Stimulated activated CD4-positive, alpha-beta T cell treated with anti-CD3 and anti-CD28 coated beads, TNF-alpha, amount 100 ng/mL, for 24 hours (primary cell): ENCODE measurements at places on chromosomes 5 and 9.

DNA sequence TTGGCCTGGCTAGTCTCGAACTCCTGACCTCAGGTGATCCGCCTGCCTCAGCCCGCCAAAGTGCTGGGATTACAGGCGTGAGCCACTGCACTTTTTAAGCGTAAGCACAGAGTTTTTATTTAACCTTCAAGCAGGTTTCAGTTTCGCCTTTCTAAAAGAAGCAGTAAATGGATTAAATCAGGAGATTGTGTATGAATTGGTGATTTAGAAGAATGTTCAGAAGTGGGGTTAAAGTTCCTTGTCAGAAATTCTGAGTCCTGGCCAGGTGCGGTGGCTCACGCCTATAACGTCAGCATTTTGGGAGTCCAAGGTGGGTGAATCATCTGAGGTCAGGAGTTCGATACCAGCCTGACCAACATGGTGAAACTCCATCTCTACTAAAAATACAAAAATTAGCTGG lies 12.2 kb downstream of the HSPA4 start:
- no peak for DNase-seq

DNA sequence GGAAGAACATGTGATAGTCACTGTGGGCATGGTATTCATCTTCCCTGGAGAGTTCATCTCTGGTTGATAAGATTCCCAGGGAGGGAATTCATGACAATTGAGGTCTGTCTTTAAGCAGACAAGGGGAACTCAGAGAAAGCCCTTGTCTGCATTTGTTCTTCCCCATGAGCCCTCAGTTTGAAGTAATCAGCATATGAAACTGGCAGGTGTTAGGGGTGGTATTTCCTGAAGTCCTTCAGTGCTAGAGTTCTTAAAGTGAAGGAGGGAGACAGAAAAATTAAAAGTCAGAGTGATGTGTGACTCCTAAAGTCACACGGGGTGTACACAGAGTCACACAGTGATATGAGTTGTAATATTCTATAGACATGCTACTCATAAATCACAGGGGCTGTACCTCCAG lies 60.6 kb upstream of the SYK start:
- no peak for DNase-seq

DNA sequence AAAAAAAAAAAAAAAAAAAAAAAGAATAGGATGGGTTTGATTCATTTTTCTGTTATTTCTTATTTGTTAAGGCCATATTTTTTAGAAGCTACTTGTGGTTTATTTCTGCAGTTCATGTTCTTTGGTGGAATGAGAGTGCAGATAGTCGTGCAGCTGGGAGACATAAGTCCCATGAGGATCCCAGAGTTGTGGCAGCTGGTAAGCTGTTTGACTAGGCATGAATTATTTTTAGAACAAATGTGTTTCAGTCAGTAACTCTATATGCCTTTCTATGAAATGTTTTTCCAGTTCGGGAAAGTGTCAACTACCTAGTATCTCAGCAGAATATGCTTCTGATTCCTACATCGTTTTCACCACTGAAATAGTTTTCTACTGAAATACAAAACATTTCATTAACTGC lies 5.0 kb upstream of the NIPSNAP3B start:
- DNase-seq = no peak

DNA sequence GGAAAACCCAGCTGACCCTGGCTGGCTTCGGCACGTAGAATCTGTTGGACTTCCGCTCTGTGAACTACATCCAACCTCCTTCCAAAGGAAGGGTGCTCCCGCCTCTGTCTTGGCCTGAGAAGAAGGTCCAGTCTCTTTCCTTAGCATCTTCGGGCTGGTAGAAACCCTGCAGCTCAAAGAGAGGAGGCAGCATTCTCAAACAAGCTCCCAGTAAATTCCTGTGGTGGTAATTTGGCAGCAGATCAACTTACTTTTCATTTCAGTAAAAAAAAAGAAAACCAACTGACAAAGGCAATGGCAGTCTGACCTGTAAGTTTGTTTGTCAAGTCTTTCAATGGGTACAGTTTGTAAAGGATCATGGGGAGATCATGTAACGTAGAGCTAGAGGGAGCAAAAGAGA lies 176.7 kb downstream of the MED10 start:
- DNase-seq = no peak

DNA sequence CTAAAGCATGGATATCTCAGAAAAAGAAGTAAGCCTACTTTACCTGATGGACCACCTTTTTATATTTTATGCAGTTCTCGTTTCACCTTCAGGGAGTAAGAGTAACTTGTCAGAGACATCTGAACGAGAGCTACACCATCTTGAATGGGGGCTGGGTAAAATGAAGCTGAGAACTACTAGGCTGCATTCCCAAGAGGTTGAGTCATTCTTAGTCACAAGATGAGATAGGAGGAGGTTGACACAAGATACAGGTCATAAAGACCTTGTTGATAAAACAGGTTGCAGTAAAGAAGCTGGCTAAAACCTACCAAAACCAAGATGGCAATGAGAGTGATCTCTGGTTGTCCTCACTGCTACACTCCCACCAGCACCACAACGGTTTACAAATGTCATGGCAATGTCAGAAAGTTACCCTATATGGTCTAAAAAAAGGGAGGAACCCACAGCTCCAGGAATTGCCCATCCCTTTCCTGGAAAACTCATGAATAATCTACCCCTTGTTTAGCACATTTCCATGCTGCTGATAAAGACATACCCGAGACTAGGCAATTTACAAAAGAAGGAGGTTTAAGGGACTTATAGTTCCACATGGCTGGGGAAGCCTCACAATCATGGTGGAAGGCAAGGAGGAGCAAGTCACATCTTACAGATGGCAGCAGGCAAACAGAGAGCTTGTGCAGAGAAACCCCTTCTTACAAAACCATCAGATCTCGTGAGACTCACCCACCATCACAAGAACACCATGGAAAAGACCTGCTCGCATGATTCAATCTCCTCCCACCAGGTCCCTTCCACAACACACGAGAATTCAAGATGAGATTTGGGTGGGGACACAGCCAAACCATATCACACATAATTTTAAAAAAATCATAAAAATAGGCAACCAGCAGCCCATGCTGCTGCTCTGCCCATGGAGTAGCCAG lies 62.5 kb downstream of the GIN1 start:
- DNase-seq = no peak

GRCh38 chr9:132006677-132007370 lies 72.8 kb downstream of the MED27 start:
- peak; percentile 18 for DNase-seq

GRCh38 chr9:111529787-111530186 lies 4.8 kb downstream of the ZNF483 start:
- no peak for DNase-seq

- DNase-seq = no peak
These were observed 62.1 kb upstream of the RXRA start for GRCh38 chr9:134264169-134264568.

DNA sequence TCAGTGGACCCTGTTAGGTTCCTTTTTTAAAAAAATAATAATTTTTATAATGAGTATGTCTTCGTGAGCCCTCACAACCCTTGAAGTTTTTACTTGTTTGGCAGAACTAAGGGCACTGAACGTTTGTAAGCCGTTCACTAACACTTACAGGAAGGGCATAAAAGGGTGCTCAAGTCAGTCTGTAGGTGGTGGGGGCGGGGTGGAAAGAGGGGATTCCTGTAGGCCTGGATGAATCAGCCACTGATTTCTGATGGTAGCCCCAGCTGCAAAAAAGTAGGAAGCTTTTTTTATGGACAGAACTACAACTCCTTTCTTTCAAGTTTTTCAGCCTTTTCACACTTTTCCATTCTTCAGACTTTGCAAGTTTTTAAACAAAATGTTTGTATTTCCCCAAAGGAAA lies 35.8 kb downstream of the PIK3R1 start:
- DNase-seq = peak; percentile 66

DNA sequence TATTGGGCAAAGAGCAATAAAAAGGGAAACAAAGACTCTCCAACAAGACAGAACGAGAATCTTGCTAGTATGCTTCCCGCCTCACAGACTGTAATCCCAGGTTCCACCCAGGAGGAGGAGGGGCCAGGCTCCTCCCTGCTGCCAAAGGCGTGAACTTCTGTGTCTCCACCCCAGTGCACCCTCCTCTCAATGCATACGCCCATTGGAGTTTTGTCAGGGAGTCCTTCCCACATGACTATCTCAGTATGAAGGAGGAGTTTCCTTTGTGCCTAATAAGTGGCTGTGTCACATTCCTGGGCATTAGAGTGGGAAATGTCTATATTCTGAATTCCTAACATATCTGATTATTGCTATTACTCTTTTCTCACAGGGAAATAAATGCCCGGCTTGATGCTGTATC lies 106.4 kb upstream of the DHFR start:
- DNase-seq = no peak

DNA sequence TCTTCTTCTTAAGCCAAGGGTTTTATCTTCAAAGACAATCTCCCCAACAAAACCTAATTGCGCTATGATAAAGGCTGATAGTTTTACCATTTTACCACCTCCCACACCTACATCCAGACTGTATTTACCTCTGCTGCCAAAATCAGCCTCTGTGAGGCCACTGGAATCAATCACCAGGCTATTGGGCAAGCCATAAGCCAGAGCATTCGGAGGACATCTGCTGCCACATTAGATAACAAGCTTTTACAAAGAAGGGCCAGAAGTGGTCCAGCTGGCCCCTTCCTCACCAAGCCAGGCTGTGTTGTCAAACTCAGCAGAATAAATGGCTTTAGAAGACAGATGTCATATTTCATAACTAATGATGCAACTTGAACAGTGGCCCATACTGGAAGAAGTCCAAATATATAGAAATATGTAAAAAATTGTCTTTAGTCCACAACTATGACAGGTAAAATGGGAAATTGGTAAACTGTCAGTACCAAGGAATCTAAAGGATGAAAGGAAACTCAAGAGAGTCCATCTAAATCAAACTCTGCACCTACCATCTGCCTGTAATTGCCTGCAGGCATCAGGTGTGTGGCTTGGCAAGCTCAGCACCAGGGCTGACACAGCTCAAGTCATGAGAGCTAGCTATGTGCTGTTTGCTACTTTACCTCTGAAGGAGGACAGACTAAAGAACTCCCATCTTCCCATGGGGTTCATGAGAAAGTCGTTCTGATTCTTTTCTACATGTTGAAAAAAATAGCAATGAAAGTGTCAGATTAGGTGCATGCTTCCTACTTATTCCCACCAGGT lies 16.1 kb downstream of the SLC45A2 start:
- DNase-seq = no peak
